ENCODE measurements at places on chromosomes 1 and 21.

- no peak for DNase-seq
Observed at GRCh38 chr1:83999316-83999819, 436 bp upstream of the TTLL7 start.

GRCh38 chr1:62318756-62319544, at the start of gene KANK4:
Gene KANK4 (minus strand): TSS chr1:62319434. CDS start chr1:62281564, 37,870 bp downstream.
- no peak for DNase-seq

GRCh38 chr1:6497215-6497866, 5.9 kb upstream of the PLEKHG5 start:
- DNase-seq, result peak; percentile 50

DNA sequence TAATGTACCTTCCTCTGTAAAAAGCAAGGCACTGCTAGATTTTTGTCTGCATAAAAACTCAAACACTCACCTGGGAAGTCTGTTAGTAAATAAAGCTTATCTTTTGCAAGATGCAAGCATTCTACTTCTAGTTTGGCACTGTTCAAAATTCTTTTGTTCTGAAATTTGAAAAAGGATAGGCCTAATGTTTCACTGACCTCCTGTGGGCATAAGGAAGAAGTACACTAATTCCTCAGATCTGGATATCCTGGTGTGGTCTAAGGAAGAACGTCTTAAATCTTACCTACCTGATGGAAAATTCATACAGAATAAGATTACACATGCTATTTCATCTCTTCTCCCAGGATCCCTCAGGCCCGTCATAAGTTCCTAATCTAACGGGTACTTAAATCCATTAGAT, 93.5 kb upstream of the CAMK1G start:
- DNase-seq, result no peak

- no peak for DNase-seq
Observed at GRCh38 chr1:218401998-218402785, 57.1 kb downstream of the TGFB2 start.

DNA sequence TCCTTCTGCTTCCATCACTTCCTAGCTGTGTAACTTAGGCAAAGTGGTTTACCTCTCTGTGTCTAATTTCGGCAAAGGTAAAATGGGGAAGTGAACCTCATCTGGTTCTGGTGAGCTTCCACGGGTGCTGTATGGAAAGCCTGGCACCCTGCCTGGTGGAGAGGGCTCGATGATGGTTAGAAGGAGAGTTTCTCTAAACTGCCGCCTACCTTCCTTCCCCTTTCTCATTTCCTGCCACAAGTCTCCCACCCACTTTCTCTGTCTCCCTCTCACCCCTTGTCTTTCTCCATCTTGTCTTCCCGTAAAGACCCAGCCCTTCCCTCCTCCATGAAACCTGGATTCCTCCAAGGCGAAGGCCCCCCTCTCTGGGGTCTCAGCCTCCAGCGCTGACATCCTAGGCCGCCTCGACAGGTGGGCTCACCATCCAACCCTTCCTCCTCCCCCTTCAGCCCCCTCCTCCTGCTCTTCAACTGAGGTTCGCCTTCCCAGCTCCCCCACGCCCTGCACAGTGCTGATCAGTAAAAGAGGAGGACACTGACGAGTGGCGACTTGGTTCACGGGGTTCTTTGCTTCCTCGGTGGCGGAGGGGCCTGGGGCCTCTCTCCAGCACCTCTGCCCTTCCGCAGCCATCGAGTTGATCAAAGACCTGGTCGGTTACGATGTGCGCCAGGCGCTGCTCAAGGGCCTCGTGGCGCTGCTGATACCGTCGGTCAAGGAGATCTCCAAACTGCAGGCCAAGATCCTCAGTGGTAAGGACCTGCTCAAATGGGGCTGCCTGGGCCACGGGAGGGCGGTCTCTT, 7.3 kb downstream of the RNU5D-1 start:
- peak; percentile 57 for DNase-seq

- DNase-seq, result no peak
Observed at GRCh38 chr1:202187041-202187671, 6.4 kb upstream of the LGR6 start.
